ENCODE measurements at places on chromosomes 16 and 17.

DNA sequence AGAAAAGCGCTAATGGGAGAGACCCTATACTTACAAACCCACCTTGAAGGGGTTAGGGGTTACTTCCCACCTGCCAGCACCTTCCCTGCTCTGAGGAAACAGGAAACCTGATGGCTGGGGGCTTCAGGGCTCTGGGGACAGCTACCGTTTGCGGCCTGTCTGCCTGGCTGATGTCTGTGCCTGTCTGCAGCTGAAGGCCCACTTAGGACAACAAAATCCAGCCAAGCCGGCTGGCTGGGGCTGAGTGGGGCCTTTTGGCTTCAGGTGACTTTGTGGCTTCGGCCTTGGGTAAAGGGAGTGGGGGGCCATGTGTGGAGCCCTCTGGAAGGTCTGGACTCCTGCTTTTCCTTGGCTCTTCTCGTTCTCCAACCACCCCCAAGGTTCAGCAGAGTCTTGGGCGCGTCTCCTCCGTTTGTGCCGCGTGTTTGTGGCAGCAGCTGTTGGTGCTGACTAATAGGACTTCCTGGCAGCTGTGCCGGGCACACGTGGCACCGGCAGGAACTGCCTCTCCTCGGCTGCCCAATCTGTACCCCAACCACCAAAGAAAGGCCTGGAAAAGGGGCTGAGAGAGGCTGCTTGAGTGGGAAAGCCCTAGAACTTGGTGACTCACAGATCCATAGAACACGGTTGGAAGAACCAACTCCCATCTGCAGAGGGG is 186.7 kb downstream of the MSI2 start:
- DNase-seq = peak; percentile 55

DNA sequence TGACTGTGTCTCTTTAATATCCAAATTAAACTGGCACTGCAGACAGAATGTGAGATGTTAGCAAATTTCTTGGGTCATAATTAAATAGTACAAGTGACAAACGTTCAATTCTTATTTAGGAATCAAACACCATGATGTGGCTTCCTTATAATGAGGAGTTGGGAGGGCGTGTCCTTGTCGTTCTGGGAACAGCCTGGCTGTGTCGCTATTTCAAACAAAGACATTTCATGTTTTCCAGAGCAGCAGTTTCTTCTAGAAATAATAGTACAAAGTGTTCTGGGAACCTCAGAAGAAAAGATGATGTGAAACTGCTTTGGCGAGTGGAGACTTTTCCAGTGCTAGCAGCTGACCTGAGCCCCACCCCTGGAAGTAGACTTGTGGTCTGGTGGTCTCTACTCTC is 301.7 kb upstream of the N4BP1 start:
- no peak for DNase-seq

GRCh38 chr16:66511602-66512271 is 38.2 kb downstream of the TK2 start:
- DNase-seq = no peak

DNA sequence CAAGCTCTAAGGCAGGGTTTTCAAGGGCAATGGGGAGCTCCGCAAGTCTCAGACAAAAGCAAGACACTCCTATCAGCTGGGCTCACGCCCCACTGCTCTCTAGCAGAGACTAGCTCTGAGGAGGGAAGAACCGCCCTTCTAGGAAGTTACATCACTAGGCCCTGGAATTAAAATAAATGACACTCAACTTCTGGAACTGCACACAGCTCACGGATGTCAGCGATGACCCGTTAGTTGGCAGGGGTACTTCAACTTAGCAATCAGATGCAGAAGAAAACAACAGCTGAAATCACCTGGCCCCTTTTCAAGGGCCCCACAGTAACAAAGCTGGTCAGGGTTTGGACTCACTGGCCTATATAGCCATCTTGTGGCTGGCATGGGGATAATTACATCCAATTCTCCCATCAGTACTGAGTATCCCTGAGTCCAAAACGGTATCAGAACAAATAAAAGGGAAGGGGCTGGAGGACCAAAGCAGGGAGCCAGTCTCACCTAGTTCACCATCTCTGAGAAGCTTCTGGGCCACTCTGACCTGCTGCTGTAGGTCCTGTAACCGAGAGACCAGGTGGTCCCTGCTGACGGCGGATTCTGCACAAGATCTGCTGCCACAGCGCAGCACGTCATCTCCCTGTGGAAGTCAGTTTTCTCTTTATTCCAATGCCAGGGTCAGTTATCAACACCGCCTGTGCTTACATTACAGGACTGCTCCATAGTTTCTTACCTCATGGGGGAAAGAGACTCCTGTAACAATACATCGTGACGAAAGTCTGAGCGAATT is 22.2 kb downstream of the SERPINF1 start:
- DNase-seq = peak; percentile 57

DNA sequence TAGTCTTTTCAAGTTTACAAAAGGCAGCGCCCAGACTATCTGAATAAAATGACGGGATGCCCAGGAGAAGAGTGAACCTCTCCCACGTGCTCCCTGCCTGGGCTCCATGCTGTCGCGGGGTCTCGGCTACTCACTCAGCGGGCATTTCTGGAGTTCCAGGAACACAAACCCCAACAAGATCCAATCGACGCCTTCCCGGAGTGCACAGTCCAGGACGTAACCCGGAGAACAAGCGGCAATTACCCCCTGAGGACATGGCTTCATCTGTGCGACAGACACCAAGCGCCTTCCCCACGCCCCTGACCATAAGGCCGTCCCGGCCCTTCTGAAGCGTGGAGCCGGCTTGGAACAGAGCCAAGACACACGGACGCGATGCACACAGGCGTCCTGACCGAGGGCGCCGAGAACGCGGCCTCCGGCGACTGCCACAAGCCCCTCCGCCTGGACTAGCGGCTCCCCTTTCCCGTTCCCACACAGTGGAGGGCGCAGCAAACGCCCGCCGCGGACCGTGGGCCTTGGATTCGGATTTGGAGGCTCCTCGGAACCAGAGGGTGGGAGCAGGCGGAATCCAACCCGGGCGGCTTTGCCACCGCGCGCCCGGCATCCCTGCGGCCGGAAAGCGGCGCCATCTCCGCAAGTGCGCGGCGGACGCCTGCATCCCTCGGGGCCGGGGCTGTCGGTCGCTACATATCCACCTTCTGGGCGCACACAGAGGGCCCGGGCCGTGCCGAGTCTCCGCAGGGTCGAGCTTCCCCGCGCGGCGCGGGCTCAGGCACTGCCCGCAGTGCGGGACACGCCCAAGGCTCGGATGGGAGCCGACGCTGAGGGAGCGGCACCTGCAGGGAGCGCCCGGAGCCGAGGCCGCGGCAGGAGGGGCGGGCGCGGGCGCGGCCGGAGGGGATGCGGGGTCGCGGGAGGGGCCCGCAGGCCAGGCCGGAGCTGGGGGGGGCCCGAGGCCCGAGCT is 725 bp downstream of the ABCA3 start:
- DNase-seq = peak; percentile 75

GRCh38 chr16:82784573-82784968 is 157.8 kb downstream of the CDH13 start:
- no peak for DNase-seq

DNA sequence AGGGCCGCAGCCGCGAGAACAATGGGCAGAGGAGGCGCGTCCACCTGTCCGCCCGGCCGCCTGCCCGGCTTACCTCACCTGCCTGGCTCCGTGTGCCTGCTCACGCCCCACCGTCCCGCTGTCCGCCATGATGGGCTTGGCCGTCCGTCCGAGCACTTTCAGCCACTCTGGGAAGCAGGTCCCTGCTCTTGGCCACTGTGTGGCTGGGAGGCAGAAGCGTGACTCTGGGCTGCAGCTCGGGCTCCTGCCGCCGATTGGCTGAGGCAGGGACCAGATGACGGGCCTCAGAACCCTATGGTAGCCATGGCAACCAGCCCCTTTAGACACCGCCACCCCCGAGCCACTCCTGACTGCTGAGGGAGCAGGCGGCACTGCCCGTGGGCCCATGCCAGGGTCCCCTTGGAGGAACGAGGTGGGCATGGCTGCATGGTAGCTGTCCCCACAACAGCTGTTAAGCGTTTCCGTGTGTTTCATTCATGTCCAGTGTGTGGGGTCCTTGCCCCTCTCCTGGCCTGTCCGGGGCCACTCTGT is 8.9 kb upstream of the AXIN1 start:
- DNase-seq = no peak

DNA sequence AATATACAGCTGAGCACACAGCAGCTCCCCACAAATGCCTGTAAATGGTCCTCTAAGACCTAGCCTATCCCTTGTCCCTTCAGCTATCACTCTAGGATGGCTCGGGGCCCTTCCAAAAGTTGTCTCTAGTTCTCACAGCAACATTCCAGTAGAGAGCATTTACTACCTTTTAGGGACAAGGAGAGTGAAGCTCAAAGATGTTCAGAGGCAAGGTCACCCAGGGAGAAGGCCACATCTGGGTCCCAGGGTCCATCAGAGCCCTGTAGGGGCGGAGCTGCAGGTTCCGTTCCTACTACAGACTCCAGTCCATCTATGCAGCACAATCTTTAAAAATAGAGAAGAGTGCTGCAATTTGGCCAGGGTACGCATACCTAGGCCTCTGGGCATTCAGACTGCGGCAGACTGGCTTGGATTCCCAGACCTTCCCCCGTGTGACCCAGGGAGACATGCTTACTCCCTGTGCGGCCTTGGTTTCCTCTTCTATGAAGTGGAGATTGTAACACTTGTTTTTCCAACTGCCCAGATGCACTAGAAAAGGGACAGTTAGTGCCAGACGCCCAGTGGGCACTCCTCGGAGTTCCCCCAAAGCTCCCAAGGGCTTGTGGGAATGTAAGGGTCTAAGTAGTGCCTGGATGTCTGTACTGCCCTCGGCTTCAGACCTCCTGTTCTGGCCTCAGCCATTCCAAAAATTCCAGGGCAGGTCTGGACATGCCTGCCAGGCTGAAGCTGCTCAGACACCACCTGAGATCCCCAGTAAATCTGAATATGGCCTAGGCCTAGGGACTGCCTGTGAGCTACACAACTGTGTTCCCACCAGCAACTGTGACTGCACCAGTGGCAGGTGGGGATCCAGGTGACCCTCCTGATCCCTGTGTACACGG is 2.5 kb downstream of the SLC12A4 start:
- no peak for DNase-seq

GRCh38 chr17:11944587-11944986 is 52.7 kb downstream of the ZNF18 start:
- no peak for DNase-seq

DNA sequence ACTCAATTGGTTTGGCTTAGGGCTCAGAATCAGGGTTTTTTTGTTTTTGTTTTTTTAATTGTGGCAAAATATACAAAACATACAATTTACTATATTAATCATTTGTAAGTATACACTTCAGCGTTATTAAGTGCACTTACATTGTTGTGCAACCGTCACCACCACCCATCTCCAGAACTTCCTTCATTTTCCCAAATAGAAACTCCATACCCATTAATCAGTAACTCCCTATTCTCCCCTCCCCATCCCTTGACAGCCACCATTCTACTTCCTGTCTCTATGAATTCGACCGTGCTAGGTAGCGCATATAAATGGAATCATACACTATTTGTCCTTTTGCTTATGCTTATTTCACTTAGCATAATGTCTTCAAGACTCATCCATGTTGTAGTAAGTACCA is 45.2 kb upstream of the DHX40 start:
- DNase-seq = no peak

- no peak for DNase-seq
Observed at GRCh38 chr16:69513180-69513966, 52.4 kb upstream of the NFAT5 start.

GRCh38 chr16:84166796-84167695 is 19.8 kb downstream of the TAF1C start:
- no peak for DNase-seq

GRCh38 chr16:57795431-57795878 is 6.8 kb downstream of the KIFC3 start:
- peak; percentile 61 for DNase-seq

DNA sequence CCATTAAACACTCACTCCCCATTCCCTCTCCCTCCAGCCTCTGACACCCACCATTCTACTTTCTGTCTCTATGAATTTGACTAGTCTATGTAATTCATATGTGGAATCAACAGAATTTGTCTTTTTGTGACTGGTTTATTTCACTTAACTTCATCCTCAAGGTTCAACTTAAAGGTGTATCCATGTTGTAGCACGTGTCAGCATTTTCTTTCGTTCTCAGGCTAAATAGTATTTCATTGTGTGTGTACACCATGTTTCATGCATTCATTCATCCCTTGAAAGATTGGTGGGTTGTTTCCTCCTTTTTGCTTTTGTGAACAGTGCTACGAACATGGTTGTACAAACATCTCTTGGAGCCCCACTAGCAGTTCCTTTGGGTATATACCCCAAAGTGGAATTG is 36.0 kb downstream of the ATP2C2 start:
- DNase-seq = no peak

DNA sequence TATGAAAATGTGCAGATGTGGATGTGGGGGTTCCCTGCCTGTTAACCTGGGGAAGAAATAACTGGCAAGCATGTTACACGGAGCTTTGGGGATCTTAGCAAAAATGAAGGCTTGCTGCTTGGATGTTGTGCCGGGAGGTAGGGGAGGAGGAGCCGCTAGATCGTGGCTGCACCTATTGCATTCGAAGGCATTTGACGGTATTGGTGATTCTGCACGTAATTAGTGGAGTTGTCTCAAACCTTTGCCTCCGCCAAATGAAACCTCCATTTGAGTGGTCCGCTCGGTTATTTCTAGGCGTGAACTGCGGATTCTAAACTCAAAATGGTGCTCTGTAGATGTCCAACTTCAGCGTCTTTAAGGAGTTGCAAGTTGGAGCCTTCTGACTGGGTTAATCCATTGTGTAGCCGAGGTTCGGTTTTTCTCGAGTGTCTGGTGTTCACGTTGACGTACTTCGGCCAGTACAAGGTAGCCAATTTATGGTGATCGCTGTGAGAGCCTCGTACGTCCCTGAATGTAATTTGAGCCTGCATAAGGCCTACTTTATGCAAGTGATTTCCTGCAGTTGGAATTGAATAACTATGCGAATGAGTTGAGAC is 1.5 kb downstream of the TNRC6C start:
- peak; percentile 69 for DNase-seq

DNA sequence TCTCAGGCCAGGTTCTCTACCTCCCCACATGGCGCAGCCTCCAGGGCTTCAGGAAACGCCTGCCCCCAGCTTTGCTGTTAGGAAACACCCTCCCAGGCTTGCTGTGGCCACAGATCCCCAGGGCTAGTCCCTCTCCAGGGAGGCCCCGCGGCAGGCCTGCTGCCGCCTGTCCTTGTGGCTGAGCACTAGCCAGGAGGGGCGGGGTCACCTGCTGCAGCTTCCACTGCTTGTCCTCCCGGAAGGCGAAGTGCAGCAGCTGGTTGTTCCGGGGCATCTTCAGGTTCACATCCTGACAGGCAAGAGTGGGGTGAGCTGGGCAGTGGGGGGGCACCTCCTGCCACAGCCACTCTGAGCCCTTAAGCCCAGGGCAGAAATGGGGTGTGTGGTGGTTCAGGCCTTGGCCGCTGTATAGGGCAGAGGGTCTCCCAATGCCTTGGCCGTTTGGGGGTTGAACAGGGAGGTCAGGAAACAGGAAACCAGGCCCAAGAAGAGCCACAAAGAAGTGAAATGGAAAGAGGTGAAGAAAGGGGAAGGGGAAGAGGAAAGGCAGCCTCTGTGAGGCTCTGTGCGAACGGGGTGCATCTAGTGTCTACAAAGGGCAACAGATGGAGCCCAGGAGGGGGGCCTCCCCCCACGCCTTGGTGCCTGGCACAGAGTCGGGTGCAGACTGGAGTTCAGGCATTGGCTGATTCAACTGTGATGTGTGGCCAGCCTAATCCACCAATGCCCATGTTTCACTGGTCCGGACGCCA is 2.0 kb downstream of the ROGDI start:
- DNase-seq = no peak

GRCh38 chr17:61087024-61087423 is 312.6 kb upstream of the TBX2 start:
- no peak for DNase-seq
